Large intestine (tissue), 12 donors: ENCODE measurements at places on chromosomes 11 and 22. TPM values are rescaled to one million over a fixed set of nuclear protein-coding genes. Genes with fewer than 3 reads are reported as not detected.

Gene THOC5
- polyA plus RNA-seq, result 24.3 TPM

Gene GRAP2
- polyA plus RNA-seq, result 1.8 TPM

Gene NXPE1
- 0.07 TPM for polyA plus RNA-seq

DNA sequence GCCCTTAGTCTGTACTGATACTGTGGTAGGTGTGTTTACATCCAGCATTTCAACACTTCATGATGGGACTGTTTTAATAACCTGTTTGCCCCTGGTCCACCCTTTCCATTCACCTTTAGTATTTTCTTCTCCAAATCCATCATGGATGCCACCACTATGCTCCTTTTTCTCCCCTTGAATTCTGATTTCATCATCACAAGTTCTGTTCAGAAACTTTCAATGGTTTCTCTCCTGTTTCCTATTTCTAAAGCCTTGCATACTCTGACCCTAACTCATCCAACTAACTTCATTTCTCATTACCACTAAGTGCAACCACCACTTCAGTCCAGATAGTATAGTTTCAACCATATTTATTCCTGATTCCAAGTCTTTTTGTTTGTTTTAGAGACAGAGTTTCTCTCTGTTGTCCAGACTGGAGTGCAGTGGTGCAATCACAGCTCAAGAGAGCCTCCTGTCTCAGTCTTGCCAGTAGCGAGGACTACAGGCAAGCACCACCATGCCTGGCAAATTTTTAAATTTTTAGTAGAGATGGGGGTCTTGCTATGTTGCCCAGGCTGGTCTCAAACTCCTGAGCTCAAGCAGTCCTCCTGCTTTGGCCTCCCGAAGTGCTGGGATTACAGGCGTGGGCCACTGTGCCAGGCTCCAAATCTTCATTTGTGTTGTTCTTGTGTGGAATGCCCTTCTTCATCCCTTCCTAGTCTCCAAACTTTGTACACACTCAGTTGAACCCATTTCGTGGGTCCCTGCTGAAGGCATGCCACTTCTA, 1.2 kb upstream of the LIN7C start:
- H3K36me3 ChIP-seq, result no peaks in the 10 kb centered on the region
- peaks cover 2% of the 10 kb centered on the region for H3K4me1 ChIP-seq
- no peak overlapping the region for H3K27ac ChIP-seq
- peak overlapping the region; percentile 82 for H3K4me3 ChIP-seq
- H3K27me3 ChIP-seq, result no peaks in the 10 kb centered on the region

DNA sequence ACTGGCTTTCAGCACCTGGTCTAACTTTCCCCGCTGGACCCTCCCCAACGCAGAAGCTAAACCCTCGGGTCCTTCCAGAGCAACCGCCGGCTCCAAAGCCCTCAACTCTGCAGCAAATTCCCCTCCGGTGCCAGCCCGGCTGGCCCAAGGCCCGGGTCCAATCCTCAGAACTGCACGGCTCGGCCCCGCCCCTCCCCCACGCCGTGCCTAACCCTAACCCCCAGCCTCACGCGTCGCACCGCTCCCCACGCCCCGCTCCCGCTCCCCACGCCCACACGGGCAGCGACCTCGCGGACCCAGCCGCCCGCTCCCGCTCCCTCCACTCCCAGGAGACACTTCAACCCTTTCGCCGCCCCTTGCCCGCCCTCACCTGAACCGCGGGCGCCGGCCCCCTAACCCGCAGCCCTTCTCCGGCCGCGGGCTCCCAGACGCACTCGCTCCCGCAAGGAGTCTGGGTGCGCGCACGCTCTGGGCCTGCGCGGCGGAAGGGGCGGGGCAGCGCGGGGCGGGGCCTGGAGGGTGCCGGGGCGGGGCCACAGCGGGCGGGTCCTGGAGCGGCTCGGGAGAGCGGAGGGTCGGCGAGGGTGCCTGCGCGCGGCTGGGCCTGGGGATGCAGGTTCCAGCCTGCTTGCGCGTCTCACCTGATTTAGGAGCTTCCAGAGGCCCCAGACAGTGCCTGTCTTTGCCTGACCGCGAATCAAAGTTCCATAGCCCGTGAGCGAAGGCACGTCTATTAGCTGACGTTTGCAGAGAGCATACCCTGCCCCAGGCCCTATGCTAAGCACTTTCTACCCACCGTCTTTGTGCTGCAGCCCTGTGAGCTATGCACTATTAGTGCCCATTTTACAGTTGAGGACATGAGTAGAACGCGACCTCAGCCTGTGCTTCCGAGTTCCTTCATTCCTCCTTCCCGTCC, at the start of gene NFRKB:
Gene NFRKB, minus strand, starts transcription at position 453 of the 916 bp plus-strand sequence. CDS start 2,729 bp downstream, outside the sequence.
- peak; percentile 80 for DNase-seq
- peaks cover 21% of the 10 kb centered on the region for H3K36me3 ChIP-seq
- H3K27me3 ChIP-seq, result no peaks in the 10 kb centered on the region
- H3K4me3 ChIP-seq, result peak within 1 kb of the TSS; percentile 86
- no peaks in the 10 kb centered on the region for H3K4me1 ChIP-seq

GRCh38 chr11:27868709-27869108, 168.5 kb upstream of the BDNF start:
- H3K4me1 ChIP-seq, result no peaks in the 10 kb centered on the region
- H3K27ac ChIP-seq, result no peak overlapping the region
- H3K4me3 ChIP-seq, result no peak overlapping the region
- DNase-seq, result no peak
- H3K27me3 ChIP-seq, result peaks cover 13% of the 10 kb centered on the region
- no peaks in the 10 kb centered on the region for H3K36me3 ChIP-seq

DNA sequence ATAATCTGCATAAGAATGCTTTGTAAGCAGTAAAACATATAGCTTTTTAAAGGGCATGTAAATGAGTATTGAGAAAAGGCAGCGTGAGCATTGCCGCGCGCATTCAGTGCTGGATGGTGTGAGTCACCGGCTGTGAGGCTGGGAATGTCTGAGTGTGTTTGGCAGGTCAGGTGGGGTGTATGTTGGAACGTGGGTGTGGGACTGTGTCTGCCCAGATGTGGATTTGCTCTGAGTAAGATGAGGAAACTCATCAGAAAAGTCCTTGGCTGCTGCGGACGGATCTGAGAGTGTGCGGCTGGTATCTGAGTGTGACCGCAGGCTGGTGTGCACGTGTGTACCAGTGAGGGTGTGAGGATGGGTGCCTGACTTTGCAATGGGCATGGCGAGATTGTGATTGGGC, 66.2 kb upstream of the NECTIN1 start:
- no peak overlapping the region for H3K4me3 ChIP-seq
- no peaks in the 10 kb centered on the region for H3K36me3 ChIP-seq
- no peak for DNase-seq
- H3K27me3 ChIP-seq, result no peaks in the 10 kb centered on the region

- H3K4me3 ChIP-seq, result no peak overlapping the region
- DNase-seq, result no peak
- peaks cover 31% of the 10 kb centered on the region for H3K4me1 ChIP-seq
- H3K27me3 ChIP-seq, result no peaks in the 10 kb centered on the region
- no peaks in the 10 kb centered on the region for H3K36me3 ChIP-seq
Observed at GRCh38 chr11:2702771-2703362, 3.1 kb upstream of the KCNQ1OT1 start.

- no peaks in the 10 kb centered on the region for H3K36me3 ChIP-seq
- peaks cover 7% of the 10 kb centered on the region for H3K4me1 ChIP-seq
- DNase-seq, result no peak
- no peak overlapping the region for H3K4me3 ChIP-seq
- H3K27me3 ChIP-seq, result no peaks in the 10 kb centered on the region
Observed at GRCh38 chr11:61037441-61038093, 64.7 kb upstream of the CD5 start.

- H3K4me1 ChIP-seq, result peaks cover 19% of the 10 kb centered on the region
- H3K4me3 ChIP-seq, result no peak overlapping the region
- no peak overlapping the region for H3K27ac ChIP-seq
- no peak for DNase-seq
- no peaks in the 10 kb centered on the region for H3K27me3 ChIP-seq
Observed at GRCh38 chr22:40194656-40195055, 16.9 kb downstream of the TNRC6B start.

DNA sequence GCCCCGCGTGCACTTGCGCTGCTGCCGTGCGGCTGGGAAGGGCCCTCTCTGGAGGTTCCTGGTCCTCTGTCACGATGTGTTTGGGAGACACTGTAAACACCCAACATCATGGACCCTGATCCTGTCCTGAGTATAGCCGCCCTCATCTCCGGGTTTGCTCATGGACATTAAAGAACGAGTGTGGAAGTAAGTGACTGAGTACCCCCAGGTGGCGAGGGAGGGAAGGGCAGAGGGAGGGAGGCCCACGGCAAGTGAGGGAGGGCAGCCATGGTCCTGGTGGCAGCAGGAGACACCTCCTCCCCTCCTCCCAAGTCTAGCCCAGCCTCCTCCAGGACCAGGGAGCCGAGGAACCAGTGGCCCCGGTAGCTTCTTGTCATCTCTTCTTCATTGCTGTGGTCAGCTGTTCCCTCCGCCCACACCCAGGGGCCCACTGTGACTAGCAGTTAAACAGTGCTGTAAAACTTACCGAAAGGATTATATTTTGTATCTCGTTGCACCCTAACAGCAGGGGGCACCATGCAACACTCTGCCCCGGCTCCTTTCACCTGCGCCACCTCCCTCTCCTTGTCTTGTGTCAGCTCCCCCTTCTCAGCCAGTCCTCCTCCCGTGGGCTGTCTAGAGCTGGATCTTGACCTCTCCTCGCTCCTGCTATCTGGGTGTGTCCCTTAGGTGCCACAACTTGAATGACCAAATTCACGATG, 566.5 kb upstream of the B3GAT1 start:
- H3K36me3 ChIP-seq, result no peaks in the 10 kb centered on the region
- no peak overlapping the region for H3K27ac ChIP-seq
- no peak overlapping the region for H3K4me3 ChIP-seq
- H3K4me1 ChIP-seq, result peaks cover 40% of the 10 kb centered on the region
- peak; percentile 60 for DNase-seq
- H3K27me3 ChIP-seq, result no peaks in the 10 kb centered on the region

GRCh38 chr11:16572945-16573344, 165.5 kb upstream of the C11orf58 start:
- DNase-seq, result no peak
- no peak overlapping the region for H3K27ac ChIP-seq
- H3K4me3 ChIP-seq, result no peak overlapping the region
